ENCODE measurements at places on chromosomes 13 and 19.

DNA sequence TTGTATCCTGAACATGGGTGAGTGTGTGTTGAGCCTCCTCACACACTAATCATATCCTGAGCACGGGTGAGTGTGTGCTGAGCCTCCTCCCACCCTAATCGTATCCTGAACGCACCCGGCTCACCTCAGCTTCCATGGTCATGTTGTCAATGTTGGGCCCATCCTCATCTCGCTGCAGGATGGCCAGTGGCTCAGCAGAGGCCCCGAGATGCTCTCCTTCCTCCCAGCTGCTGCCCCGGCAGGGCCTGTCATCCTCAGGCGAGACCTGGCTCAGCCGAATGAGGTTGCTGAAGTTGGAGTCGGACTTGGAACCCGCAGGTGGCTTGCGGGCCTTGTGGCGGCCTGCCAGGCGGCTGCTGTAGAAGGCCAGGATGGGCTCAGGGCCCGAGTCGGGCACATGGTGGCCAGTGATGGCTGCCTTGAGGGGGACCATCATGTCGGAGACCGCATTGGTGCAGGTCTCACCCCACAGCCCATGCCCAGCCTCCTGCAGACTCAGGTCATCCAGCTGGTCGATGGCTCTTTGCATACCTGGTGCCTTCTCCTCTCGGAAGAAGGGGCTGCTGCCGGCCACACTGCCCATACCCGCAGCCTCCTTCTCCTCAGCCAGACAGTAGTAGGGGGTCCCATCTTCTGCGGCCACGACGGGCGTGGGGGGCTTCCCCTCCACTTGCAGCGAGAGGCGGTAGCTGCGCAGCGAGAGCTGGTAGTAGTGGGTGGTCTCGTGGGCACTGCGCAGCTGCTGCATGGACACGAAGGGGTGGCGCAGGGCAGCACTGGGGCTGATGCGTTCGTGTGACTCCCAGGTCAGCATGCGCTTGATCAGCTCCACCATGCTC, 9.6 kb downstream of the HIPK4 start:
- no peak for DNase-seq

- DNase-seq, result no peak
Measured at GRCh38 chr13:29210676-29211075, 384.8 kb downstream of the SLC7A1 start.

DNA sequence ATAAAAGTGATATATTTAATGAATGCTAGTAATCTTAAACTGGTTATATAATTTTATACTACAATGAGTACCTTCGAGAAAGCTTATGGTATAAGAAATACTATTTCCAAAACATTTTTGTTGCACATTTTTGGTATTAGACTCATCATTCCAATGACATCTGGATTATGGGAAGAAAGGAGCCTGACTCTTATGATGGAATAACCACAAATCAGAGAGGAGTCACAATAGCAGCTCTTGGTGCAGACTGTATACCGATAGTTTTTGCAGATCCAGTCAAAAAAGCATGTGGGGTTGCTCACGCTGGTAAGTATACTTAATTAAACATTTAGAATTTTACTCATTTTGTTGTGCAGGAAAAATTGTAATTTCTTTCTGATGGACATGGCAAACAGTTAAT, 3.9 kb downstream of the LACC1 start:
- no peak for DNase-seq

- no peak for DNase-seq
Measured at GRCh38 chr13:50589651-50590054, 253.8 kb downstream of the DLEU7 start.

- no peak for DNase-seq
Measured at GRCh38 chr13:112131713-112132113, 64.8 kb downstream of the SOX1 start.

DNA sequence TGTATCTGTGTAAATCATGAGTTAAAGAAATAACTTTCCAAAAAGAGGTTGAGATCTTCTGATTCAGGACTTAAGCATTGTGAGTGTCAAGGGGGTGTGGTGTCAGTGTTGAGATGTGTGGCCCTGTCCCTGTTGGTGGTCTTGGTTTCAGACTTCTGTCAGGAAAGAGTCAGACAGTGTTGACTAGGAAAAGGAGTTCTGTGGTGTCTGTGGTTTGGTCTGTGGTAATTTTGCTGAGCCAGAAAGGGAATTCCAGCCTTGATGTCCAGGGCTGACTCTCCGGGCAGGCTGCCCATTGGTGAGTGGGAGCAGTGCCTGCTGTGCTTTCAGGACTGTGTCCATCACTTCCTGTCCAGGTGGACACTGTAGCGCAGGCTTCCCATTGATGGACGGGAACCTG, 39.8 kb upstream of the IGFL4 start:
- DNase-seq, result no peak

- no peak for DNase-seq
Measured at GRCh38 chr19:1402411-1403070, 1.2 kb upstream of the GAMT start.

DNA sequence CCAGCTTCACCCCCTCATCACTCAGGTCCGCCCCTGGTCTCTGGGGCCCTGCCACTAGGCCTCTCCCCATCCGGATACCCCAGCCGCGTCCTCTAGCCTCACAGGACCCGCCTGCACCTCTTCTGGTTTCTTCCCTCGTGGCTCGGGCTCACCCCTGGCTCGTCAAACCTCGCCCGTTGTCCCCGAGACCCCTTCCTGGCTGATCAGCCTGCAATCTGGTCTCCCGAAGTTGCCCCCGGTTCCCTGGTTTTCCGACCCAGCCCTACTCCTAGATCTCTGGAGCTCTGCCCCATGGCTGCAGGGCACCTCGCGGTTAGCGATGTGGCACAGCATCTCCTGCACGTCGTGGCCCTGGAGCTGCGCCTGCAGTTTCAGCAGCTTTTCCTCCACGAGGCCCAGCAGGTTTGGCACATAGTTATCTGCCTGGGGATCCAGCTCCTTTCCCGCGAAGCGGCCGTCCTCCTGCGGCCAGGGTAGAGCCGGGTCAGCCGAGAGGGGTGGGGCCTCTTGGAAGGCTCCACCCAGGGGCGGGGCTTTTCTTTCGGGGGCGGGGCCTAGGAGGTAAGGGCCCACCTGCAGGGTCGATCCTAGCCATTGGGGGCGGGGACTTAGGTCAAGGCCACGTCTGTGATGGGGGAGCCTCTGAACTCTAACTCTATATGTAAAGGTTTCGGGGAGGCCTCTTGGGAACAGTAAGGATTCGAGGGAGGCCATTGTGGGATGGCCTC, 2.4 kb upstream of the RGL3 start:
- no peak for DNase-seq

DNA sequence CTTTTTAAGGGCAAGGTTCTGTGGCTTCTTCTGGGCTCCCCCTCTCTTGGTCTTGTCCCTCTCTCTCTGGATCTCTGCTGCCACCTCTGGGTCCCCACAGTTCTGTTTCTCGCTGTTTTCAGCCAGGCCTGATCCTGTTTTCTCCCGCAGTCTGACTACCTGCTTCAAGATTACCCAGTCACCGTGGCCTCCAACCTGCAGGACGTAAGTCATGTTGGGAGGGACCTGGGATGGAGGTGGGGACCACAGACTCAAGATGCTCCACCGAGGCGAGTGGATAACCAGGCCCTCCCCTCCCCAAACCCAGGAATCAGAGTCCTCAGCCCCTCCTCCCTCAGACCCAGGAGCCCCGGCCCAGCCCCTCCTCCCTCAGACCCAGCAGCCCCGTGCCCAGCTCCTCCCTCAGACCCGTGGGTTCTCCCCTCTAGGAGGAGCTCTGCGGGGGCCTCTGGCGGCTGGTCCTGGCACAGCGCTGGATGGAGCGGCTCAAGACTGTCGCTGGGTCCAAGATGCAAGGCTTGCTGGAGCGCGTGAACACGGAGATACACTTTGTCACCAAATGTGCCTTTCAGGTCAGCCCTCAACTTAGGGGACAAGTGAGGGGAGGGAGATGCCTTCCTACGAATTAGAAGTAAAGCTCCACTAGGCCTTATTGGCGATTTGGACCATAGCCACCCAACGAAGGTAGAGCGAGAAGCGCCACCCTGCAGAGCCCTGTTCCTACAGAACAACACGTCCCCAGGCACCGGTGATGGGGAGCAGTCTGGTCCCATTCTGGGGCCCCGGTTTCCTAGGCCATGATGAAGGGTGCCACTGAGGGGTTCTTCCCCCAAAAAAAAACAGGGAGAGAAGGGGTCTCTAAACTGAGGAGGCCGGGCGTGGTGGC, 2.2 kb downstream of the FLT3LG start:
- DNase-seq, result no peak

- no peak for DNase-seq
Measured at GRCh38 chr13:79906345-79906744, 425.4 kb downstream of the NDFIP2 start.

DNA sequence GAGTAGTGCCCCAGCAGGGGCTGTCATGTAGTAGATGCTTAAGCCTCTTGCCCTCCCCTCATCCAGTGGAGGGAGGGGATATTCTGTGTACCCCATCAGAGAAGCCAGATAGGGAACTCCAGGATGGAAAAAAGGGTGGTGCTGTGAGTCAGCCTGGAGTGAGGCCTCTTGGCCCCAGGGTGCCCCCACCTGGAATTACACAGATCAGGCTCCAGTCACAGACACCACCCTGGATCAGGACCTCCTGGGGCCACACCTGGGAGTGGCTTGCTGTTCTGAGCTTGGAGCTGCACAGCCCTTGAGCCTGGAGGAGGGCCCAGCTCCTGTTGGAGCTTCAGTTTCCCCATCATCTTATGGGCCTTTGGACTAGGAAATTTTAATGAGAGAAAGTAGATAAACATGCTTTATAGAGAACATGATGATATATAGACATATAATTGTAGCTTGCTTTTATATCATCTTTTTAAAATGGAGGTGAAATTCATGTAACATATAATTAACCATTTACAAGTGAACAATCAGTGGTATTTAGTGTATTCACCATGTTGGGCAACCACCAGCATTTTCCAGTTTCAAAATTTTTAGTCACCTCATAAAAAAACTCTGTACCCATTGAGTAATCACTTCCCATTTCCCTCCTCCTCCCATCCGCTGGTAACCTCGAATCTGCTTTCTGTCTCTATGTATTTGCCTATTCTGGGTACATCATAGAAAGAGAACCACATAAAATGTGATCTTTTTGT, 24.6 kb downstream of the CYP4F22 start:
- DNase-seq, result peak; percentile 84

GRCh38 chr13:110230661-110231347, 76.2 kb downstream of the COL4A1 start:
- no peak for DNase-seq

DNA sequence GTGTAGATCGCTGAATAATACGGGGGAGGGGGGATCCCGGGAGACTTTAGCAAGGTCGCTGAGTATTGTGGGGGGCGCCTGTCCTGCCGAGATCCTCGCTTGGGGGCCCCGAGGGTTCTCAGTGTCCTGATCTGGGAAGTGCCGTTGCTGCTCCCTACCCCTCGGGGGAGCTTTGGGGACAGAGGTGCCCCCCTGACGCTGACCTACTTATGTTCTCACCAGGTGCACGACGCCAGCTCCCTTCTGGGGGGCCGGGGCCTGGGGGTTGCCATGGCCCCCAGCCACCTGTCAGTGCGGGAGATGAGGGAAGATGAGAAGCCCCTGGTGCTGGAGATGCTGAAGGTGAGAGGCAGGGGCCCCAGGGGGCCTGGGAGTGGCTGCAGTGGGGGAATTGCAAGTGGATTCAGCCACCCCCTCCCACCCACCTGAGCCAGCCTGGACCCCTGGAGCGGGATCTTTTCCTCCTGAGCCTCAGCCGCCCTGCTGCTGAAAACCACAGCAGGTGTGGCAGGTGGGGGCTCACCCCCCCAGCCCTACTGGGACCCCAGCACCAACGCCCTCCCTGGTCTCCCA, 537 bp downstream of the NAT14 start:
- DNase-seq, result no peak

- peak; percentile 70 for DNase-seq
Measured at GRCh38 chr19:47013041-47013517, 6.6 kb upstream of the NPAS1 start.

- no peak for DNase-seq
Measured at GRCh38 chr13:51636349-51636890, 52.2 kb downstream of the WDFY2 start.

GRCh38 chr13:46530084-46530935, 22.7 kb upstream of the LRCH1 start:
- no peak for DNase-seq

- no peak for DNase-seq
Measured at GRCh38 chr19:8110931-8111330, 38.5 kb downstream of the FBN3 start.

DNA sequence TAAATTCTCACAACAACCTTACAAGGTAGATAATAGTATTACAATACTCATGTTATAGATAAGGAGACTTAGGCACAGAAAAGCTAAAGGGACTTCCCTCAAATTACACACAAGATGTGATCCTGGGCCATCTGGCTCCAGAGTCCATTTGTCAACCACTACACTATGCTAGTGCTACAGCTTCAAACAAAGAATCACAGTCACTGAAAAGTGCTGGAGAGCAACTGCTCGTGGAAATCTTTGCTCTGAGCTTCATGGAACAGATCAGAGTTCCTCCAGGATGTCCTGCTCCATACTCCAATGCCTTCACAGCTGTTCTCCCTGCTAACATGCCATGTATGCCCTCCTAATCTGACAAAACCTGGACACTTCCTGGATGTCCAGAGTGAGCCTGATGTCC, 271.2 kb downstream of the ENOX1 start:
- no peak for DNase-seq

- DNase-seq, result no peak
Measured at GRCh38 chr13:28463481-28463880, 31.4 kb downstream of the FLT1 start.

DNA sequence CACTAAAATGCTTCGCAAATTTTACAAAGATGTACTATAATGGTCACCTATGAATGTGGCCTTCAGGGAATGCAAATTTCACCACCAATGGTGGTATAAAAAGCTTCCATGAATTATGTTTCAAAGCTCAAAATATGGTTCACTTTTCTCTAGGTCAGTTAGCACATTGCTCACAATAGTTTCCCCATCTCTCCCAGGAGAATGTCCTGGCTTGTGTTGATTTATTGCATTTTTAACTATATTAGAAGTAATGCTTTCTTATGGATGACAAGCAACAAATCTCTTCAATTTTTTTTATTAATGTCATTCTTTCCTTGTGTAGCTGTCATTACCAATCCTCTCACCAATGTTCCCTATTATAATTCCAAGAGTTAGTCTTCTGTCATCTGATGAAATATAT, 621.2 kb downstream of the TBC1D4 start:
- DNase-seq, result no peak

- DNase-seq, result no peak
Measured at GRCh38 chr13:28537171-28537570, 42.2 kb upstream of the FLT1 start.

DNA sequence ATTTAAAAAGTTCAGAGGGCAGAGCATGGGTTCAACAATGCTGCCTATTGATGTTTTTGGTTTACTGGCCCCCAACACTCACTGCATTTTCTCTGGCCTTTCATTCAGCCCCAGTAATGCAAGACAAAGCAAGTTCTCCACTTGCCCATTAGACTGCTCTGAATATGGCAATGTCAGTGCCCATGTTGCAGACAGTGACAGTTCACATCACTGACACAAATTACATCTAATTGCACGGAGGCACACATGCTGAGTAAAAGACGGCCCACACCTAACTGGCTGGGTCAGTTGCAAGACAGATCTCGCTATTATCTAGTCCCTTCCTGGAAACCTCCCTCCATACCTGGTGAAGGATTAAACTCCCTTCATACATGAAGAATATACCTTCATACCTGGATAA, 54.0 kb downstream of the ENOX1 start:
- DNase-seq, result no peak
